ENCODE measurements at places on chromosomes 1 and 21. TPM values are rescaled to one million over a fixed set of nuclear protein-coding genes. Genes with fewer than 3 reads are reported as not detected.

GRCh38 chr1:115060501-115060900, 28.8 kb downstream of the TSPAN2 start:
- DNase-seq, result no peak
- H3K4me3 ChIP-seq, result no peak overlapping the region
- H3K4me1 ChIP-seq, result peaks cover 6% of the 10 kb centered on the region
- peaks cover 7% of the 10 kb centered on the region for H3K36me3 ChIP-seq
- H3K27ac ChIP-seq, result peak overlapping the region; percentile 3
- no peaks in the 10 kb centered on the region for H3K27me3 ChIP-seq

GRCh38 chr1:90753556-90753955, 36.5 kb upstream of the BARHL2 start:
- no peak for DNase-seq
- no peak overlapping the region for H3K27ac ChIP-seq
- no peak overlapping the region for H3K4me3 ChIP-seq
- peaks cover 59% of the 10 kb centered on the region for H3K27me3 ChIP-seq
- H3K36me3 ChIP-seq, result no peaks in the 10 kb centered on the region
- H3K4me1 ChIP-seq, result no peaks in the 10 kb centered on the region

DNA sequence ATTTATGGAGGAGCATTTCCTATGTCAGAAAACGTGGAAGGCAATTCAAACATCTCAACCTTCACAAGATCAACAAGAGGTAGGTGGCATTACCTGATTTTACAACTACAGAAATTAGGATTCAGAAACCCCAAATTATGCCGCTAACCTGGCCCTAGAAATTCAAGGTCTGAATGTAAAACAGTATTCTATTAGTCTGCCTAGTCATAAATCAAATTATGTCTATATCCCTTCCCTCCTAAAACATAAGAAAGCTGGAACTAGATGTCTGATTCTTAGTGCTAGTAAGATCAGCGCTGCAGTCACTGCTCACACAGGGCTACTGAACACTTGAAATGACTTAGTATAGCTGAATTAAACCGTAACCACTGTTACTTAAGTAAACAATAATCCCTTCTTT, 1.4 kb downstream of the TOMM20 start:
- no peaks in the 10 kb centered on the region for H3K27me3 ChIP-seq
- H3K36me3 ChIP-seq, result peaks cover 10% of the 10 kb centered on the region
- H3K27ac ChIP-seq, result peak overlapping the region; percentile 96

- DNase-seq, result no peak
- H3K27ac ChIP-seq, result no peak overlapping the region
- peaks cover 25% of the 10 kb centered on the region for H3K27me3 ChIP-seq
- H3K4me1 ChIP-seq, result no peaks in the 10 kb centered on the region
Observed at GRCh38 chr1:12756273-12756672, 10.3 kb downstream of the CFAP107 start.

The CD1C gene
- not detected for total RNA-seq

The WNT4 gene
- total RNA-seq, result 26.4 TPM

The KLF17 gene
- total RNA-seq, result not detected

Data from type B pancreatic cell (in vitro differentiated cells).